ENCODE measurements at places on chromosomes 11 and 22.
A peak's percentile ranks its signal among the peaks of the same experiment; 100 is the strongest.

DNA sequence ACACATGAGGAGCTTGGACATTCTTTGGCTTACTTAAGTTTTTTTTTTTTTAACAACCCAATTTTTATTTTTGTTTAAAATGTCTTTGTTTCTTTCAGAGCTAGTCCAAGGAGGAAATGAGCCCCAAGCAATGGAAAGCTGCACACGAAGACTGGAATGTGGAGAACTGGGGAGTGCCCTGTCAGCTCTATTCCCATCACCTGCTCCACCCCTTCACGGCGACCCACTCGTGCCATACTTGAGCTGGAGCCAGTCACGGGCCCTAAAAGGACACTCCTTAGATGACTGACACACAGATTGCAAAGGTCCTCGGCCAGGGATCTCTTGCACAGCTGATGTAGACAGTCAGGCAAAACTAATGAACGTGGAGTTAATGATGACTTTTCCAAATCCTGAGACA lies 10.6 kb upstream of the SLC25A18 start:
- no peak for DNase-seq

- no peak for DNase-seq
Measured at GRCh38 chr11:130478204-130478701, 29.8 kb downstream of the ADAMTS15 start.

- DNase-seq, result peak; percentile 65
Measured at GRCh38 chr22:17705951-17706900, 67.7 kb downstream of the BCL2L13 start.

DNA sequence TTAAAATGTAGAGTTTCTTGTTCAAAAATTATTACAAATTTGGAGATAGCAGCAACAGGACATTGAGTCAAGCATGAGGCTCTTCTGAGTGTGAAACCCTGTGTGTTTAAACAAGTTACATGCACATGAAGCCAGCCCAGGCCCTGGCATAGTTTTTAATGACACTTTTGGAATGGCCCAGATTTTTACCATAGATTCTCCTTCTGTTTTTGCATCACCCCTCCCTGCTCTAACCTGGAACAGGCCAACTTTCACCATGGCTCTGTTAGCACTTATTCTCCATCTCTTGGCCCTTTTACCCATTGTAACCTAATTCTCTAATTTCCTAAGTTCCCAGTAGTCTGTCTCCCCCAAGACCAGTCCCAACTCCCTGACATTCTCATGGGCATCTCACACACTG lies 63.1 kb upstream of the PRSS23 start:
- no peak for DNase-seq

DNA sequence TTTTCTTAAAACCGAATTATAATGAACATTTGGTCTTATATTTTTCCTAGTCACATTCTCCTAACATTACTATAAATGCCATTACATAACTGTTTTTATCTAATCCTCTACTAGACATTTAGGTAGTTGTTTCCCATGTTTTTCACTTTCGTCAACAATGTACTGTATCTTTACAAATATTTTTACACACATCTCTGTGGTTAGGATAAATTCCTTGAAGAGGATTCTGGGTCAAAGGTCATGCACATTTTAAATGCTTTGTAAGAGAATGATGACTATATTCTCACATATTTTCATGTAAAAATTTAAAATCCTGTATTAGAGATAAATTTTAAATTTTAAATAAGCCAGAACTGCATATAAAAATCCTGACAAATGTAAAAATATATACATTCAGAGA lies 61.3 kb upstream of the CLNS1A start:
- no peak for DNase-seq

GRCh38 chr22:39234867-39235687 lies 9.7 kb downstream of the PDGFB start:
- DNase-seq, result peak; percentile 37

- DNase-seq, result no peak
Measured at GRCh38 chr22:44028091-44028490, 4.0 kb downstream of the PARVB start.

DNA sequence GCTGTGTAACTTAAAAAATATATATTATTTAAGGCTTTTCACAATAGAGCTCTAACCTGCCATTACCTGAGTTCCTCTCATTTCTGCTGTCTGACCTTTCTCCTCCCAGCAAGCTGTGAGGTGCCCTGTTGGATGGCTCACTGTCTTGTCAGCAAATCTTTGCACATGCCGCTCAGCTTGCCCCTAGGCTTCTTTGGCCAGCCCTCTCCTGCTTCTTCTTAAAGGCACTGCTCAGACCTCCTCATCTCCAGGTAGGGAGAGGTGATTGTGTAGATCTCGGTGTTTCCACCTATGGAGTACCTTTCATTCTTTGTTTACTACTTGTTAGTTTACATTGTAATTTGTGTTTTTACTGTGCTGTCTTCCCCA lies 96.5 kb downstream of the EXT2 start:
- DNase-seq, result no peak

GRCh38 chr11:116691771-116692177 lies 81.0 kb downstream of the BUD13 start:
- peak; percentile 61 for DNase-seq

GRCh38 chr11:88384004-88384668 lies 46.6 kb upstream of the CTSC start:
- DNase-seq, result no peak

DNA sequence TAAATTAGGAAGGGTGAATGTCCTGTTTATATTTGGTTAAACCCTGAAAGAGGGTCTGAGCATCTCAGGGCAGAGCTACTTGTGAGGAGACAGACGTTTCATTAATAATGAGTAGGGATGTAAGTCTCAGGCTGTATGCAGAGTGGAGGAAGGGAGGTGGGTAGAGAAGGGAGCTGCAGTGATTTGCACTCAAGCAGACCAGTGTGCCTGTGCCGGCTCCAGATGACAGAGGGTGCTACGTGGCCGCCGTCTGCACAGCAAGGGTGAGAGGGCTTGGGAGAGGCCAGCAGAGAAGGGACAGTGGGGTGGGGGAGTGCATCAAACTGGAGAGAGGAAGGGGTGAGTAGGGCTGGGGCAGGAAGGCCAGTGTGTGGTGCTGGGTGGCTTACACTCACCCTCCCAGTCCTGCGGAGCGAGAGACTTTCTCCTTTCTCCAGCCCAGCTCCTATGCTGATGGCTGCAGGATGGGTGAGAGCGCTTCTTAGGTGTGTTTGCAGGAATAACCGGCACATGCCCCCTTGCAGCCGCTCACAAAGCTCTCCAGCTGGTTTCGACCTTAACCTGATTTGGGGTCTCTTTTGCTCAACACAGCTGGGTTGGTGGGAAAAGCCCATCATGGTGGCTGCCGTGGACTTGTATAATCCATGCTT lies 130.6 kb downstream of the ST3GAL4 start:
- no peak for DNase-seq

GRCh38 chr11:100870138-100870537 lies 183.1 kb downstream of the ARHGAP42 start:
- DNase-seq, result no peak

DNA sequence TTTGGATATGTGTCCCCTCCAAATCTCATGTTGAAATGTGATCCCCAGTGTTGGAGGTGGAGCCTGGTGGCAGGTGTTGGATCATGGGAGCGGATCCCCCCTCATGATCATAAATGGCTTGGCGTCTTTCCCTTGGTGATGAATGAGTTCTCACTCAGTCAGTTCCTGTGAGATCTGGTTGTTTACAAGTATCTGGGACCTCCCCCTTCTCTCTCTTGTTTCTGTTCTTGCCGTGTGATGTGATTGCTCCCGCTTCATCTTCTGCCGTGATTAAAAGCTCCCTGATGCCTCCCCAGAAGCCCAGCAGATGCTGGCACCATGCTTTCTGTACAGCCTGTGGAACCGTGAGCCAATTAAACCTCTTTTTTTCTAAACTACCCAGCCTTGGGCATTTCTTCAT lies 102.2 kb downstream of the SEZ6L start:
- DNase-seq, result no peak

GRCh38 chr22:46445771-46446420 lies 91.5 kb downstream of the CELSR1 start:
- no peak for DNase-seq

DNA sequence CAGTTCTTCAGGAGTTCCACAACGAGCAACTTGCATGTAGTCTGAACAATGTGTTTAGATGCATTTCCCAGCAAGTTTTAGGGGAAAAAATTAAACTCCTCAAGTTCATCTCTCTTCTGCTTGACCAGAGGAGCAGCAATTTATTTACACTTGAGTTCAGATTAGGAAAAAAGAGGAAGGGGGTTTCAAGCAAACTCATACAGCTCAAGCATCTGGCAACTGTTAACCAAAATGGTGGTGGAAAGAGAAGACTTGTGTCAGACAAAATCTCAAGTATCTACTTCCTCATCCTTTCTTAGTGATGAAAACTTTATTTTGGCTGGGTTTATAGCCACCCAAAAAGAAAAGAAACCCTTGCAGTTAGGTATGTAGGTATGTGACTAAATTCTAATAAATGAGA lies 29.1 kb upstream of the PICALM start:
- no peak for DNase-seq

DNA sequence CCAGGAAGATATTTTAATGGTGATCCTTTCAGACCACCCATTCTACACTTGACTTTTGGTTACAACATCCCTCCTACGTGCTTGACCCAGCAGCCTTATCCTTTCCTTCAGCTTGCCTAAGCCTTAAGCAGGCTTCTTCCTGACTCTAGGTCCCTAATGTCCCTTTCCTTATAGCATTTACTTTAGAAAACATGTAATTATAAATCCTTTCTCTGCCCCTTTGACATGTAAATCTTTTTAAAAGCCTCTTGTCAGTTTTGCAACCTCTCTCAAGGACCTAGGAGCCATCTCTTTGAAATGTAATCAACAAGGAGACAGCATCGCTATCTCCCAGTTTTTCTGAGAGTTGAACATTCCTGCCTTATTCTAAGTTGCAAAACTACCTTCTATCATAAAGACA lies 1255.2 kb downstream of the LRRC4C start:
- no peak for DNase-seq

GRCh38 chr22:23533771-23534191 lies 46.3 kb downstream of the IGLL1 start:
- no peak for DNase-seq

DNA sequence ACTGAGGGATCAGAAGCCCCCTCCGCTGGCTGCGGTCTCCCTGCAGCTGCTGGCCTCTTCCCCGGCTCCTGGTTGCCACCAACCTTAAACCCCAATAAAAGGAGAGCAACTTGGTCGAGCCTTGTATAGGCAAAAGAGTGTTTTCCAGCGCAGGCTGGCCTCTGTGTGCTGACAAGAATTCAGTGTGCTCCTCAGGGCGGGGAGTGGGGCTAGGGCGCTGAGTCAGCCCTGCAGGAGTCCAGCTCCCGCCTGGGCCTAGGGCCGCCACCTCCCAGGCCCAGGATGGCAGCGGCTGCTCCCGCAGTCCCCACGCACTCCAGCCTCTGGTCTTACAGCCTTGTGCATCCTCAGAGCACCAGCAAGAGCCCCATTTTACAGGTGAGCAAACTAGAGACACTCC lies at the start of gene SHISAL1:
TSS of gene SHISAL1 (minus strand) at position 186 of the 400 bp plus-strand sequence. CDS start 12,006 bp downstream, outside the sequence.
- no peak for DNase-seq

GRCh38 chr11:133889188-133889587 lies 43.9 kb upstream of the SPATA19 start:
- DNase-seq, result no peak

DNA sequence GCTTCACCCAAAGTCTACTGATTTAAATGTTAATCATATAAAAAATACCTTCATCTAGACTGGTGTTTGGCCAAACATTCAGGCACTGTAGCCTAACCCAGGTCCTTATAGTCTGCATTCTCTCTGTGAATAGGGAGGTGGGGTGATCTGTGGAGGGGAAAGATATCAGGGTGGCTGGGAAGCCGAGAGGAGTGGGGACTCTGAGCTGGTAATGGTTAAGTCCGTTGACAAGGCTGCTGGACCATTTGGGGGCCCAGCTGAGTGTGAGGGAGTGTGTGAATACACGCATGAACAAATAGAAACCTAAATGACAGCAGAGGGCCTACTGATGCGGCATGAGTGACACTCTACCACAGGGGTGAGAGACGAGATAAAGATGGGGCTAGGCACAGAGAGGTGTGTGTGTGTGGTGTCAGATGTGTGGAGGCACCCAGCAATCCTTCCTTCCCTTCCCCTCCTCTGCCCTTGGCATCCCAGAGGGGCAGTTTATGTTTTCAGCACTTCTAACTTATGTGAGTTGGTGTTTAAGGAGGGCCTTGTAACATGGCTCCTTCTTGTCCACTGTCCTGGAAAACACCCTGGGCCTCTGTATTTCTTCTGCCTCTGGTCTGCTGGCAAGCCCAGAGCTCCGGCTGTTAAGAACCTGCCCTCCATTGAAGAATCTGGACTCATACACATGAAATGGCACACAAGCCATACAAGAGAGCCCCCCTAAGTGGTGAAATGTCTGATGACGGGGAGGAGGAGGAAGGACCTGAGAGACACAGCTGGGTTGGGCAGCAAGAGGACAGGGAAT lies 249.1 kb upstream of the TBCEL start:
- DNase-seq, result no peak

DNA sequence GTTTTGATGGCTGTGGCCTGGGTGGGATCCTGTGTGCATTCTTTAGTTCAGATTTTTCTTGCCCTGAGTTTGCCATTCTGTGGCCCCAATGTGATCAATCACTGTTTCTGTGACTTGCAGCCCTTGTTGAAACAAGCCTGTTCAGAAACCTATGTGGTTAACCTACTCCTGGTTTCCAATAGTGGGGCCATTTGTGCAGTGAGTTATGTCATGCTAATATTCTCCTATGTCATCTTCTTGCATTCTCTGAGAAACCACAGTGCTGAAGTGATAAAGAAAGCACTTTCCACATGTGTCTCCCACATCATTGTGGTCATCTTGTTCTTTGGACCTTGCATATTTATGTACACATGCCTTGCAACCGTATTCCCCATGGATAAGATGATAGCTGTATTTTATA lies 620 bp downstream of the OR4C16 start:
- DNase-seq, result no peak

DNA sequence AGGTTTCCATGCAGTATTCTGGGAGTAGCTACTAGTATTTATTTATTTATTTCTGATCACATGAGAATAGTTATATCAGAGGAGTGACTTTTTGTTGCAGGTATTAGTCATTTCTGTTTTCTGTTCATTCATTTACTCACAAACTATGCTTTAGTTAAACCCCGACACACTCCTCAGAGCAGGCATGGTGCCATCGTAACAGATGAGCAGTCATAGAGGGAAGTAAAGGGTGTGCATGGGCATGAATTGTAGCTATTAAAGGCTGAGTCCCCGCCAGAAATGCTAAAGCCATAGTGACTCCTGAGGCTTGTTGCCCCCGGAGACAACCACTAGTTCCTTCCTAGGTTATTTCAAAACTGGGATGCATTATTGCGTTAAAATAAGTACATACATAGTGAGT lies 10.6 kb downstream of the JHY start:
- DNase-seq, result no peak
